ENCODE measurements at places on chromosomes 16 and 17.

DNA sequence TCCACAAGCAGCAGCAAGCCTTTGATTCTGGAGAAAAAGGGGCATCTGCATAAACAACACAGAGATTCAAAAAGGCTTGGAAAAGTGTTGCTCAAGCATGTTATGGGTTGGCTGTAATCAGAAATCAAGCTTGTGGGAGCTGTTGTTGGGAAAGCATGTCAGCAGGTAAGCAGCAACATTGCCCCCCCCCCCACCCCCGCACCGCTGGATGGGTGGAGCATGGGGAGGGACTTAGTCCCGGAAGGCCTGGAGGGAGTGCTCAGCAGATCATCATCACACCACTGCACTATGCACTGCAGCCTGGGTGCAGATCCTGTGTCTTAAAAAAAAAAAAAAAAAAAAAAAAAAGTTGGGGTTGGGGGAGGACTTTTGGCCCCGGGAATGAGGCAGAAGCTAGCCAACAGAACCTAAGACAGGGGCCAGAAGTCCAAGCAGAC, 16.8 kb upstream of the AKAP1 start:
- peak; percentile 65 for DNase-seq
- H3K4me3 ChIP-seq: no peak overlapping the region
- no peaks in the 10 kb centered on the region for H3K4me1 ChIP-seq
- H3K27me3 ChIP-seq: no peaks in the 10 kb centered on the region
- H3K27ac ChIP-seq: no peak overlapping the region

GRCh38 chr16:25912321-25912720, 220.6 kb downstream of the HS3ST4 start:
- H3K27me3 ChIP-seq: peaks cover 3% of the 10 kb centered on the region
- H3K27ac ChIP-seq: peak overlapping the region; percentile 71
- H3K36me3 ChIP-seq: no peaks in the 10 kb centered on the region
- H3K4me3 ChIP-seq: no peak overlapping the region
- DNase-seq: peak; percentile 23

DNA sequence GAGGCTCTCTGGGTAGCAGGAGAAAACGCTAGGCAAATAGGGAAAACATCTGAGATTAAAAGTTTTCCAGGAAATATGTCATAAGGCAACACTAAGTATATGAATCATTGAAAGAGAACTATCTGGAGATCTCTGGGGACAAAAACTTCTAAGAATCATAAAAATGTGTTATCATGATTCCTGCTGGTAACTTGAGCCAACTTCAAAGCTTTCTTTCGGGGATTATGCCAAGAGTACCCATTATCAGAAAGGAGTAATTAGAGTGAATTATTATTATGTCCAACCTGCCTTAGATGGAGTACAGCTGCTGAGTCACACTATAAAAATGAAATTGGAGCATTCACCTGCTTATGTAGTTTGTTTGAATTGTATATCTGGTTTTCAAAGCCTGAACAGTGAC, 488.5 kb upstream of the SOX9 start:
- no peaks in the 10 kb centered on the region for H3K36me3 ChIP-seq
- peak; percentile 53 for DNase-seq
- no peak overlapping the region for H3K4me3 ChIP-seq

DNA sequence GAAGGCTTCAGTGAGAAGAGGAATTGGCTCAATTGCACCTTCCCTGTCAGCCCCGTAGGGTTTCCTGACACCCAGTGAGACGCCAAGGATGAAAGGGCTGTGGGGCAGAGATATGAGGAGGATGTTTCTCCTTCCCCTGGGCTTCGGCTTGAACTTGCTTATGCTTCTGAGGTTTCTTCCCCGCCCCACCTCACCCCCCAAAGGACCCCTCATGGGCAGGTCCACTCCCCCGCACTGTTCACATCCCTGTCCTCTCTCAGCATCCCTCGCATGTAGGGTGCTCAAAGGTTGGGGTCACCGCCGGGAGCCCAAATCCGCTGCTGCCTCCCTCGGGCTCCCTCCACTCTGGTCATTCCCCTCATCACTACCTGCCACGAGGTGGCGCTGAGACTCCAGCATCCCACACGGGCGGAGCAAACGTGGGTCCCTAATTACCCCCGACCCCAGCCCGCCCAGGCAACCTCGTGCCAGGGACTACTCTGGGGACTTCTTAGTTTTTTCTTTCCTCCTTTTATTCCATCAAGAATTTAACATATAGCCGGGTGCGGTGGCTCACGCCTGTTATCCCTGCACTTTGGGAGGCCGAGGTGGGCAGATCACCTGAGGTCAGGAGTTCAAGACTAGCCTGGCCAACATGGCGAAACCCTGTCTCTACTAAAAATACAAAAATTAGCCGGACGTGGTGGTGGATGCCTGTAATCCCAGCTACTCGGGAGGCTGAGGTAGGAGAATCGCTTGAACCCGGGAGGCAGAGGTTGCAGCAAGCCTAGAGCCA, 3.3 kb upstream of the TRARG1 start:
- peaks cover 3% of the 10 kb centered on the region for H3K4me1 ChIP-seq
- no peak for DNase-seq
- H3K27me3 ChIP-seq: peaks cover 48% of the 10 kb centered on the region
- no peaks in the 10 kb centered on the region for H3K36me3 ChIP-seq
- no peak overlapping the region for H3K27ac ChIP-seq

- no peak for DNase-seq
- H3K27me3 ChIP-seq: peaks cover 42% of the 10 kb centered on the region
- no peaks in the 10 kb centered on the region for H3K4me1 ChIP-seq
- no peak overlapping the region for H3K27ac ChIP-seq
- no peak overlapping the region for H3K4me3 ChIP-seq
- H3K36me3 ChIP-seq: no peaks in the 10 kb centered on the region
Measured at GRCh38 chr16:54165912-54166865, 120.4 kb downstream of the IRX3 start.
